ENCODE measurements at places on chromosomes 11 and 22.

DNA sequence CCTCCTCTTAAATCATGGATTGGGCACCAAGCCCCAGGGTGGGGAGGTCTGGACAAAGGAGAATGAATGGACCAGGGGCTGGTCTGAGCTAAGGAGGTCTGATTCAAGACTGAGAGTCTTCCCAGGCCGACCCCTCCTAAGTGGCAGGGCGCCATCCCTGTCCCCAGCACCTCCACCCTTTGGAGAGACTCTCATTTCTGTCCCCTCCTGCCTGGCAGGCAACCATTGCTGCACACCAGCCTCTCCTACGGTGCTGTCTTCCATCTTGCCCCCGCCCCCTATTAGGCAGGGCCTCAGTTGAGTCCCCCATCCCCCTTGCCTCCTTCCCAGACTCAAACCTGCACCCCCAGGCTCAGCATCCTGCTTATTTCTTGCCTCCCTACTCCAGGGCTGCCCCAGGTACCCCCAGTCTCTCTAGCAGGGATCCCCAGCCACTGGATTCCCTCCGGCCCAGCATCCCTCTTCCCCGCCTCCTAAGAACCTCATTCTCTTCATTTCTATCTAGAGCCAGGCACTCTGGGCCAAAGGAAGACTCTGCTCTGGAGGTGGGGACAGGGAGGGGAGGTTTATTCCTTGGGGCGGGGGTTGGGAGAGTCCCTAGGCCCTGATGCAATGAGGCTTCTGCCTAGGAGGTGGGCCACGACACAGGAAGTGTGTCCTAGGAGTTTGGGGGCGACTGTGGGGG, 1.7 kb upstream of the RCOR2 start:
- no peak for DNase-seq

DNA sequence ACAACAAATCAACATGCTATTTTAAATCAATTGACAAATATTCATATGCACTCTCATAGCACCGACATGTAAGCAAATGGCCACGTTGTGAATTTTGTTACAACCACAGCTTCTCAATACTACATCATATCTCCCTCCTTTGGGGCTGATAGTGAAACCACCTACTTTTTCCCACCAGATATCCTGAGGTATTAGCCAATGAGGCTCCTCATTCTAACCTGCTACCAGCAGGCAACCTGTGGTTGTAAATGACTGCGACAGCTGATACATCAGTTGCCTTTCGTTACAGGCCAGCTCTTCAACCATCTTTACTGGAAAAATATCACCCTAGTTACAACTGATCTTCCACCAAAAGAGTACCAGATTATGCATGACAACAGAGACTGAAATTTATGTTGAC, 3.7 kb upstream of the XKR3 start:
- no peak for DNase-seq

DNA sequence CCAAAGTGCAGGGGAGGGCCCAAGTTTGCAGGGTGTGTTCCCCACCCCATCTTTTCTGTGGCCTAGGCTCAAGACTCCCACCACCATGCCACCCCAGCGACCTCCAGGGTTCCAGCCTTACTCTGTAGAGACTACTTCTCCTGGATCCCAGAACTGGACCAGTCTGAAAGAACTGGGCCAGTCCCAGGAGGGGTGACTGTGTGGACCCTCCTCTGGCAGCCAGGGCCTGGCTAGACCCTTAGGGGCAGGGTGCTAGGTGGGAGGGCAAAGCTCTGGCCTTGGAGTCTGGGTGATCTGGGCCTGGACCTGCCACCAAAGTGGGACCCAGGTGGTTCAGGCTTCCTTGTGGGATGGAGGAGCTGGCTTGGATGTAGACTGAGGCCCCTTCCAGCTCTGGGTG, 41.8 kb upstream of the ACCSL start:
- no peak for DNase-seq

- DNase-seq = no peak
Observed at GRCh38 chr22:44554411-44554810, 56.4 kb upstream of the RTL6 start.

DNA sequence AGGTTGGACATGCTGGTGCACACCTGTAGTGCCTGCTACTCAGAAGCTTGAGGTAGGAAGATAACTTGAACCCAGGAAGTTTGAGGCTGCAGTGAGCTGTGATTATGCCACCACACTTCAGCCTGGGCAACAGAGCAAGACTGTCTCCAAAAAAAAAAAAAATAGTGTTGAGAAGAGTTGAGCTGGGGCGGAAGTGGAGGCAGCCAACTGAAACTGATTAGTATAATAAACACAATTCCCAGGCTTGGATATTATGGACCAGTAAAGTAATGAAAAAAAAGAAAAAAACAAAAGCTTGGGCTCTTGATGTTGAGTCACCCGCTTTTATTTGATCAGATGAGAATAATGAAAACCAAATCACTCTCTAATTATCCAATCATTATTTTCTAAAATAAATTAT, 21.0 kb downstream of the LDLRAD3 start:
- DNase-seq = no peak

DNA sequence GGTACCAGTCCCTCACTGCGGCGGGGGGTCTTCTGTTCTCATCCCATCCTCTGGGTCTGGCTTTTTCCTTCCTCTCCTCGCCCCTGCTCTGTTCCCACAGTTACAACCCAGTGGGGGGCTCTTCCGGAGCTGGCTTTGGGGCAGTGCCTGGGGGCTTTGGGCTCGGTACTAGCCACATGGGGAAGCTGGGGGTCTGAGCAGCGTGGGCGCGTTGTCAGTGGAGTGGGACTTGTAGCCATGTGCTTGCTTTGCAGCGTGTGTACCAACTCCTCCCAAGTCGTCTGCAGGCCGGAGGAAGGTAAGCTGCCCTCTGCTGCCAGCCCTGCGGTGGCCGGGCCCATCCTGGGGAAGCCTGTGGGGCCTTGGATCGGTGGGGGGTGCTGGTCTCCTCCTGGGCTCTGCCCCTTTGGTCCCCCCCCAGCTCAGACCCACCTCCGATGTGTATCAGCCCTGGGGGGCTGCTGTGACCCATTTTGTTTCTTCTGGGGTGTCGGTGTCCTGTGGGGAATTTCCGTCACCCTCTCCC, 17.5 kb downstream of the MUC2 start:
- no peak for DNase-seq

- DNase-seq = no peak
Observed at GRCh38 chr11:64687643-64688533, 35.1 kb downstream of the NRXN2 start.

GRCh38 chr11:61833471-61833870, 5.4 kb downstream of the FADS2 start:
- no peak for DNase-seq

DNA sequence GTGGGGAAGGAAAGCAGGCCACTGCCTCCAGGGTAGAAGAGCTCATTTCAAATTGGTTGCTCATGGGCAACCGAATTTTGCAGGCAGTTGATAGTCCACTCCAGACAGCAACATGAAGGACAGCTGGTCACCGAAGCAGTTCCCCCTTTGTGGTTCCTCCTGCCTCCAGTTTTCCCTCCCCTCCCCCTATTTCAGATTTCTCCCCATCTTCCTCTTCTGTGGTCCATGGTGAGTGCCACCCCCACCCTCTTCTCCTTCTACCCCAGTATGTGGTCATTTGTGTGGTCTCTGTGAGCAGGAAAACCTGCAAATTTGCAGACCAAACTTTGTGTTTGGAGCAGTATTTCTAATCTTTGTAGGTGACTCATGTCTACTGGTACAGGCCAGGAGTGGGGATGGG, 38.2 kb upstream of the PAK1 start:
- DNase-seq = no peak

GRCh38 chr11:70772950-70773349, 374.6 kb downstream of the CTTN start:
- no peak for DNase-seq

DNA sequence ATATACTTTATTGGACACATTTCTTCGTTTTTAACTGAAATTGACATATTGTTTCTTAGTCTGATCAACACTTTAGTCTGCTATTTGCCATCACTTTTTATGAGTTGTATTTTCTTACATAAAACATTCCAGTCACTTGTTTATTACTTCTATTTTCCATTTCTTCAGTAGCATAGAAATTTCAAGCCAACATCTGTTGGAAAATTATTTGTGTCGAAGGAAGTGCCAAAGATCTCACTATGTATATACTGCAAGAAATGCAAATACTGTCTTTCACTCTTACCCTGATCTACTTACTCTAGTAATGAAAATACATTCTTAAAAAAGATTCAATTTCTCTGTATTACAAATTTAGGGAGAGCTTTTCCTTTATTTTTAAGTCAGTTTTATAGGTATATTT, 105.9 kb downstream of the SLC17A6 start:
- no peak for DNase-seq

GRCh38 chr11:78642979-78643675, 68.5 kb upstream of the NARS2 start:
- no peak for DNase-seq

DNA sequence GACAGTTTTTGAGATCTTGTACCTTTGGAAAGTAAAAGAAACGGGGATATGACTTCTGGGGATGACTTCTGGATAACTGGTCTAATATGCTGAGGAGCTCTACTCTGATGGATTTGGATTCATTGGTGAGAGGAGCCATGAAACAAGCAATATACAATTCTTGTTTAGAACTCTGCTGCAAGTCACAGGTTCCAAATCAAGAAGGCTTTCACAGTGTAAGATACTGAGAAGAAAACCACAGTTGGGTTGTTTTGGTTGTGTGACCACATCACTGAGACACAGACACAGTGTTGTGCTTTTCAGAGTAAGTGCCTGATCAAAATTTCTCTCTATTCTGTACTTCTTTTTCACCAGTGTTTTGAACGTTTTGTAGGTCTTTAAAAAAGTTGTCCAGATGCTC, 13.1 kb upstream of the UCP2 start:
- DNase-seq = no peak

- DNase-seq = no peak
Observed at GRCh38 chr11:3201677-3202181, 16.9 kb downstream of the MRGPRG start.

- DNase-seq = no peak
Observed at GRCh38 chr22:34308101-34308500, 387.8 kb upstream of the LARGE1 start.

GRCh38 chr22:19569276-19569640, 45.0 kb upstream of the CLDN5 start:
- DNase-seq = no peak
